ENCODE measurements at places on chromosomes 5 and 9.

GRCh38 chr9:134459164-134459563 is 132.9 kb downstream of the RXRA start:
- no peak for DNase-seq

- DNase-seq: no peak
These were observed 66.2 kb downstream of the SIL1 start for GRCh38 chr5:139131921-139132432.

- no peak for DNase-seq
These were observed 10.2 kb upstream of the ERMP1 start for GRCh38 chr9:5842929-5843793.

DNA sequence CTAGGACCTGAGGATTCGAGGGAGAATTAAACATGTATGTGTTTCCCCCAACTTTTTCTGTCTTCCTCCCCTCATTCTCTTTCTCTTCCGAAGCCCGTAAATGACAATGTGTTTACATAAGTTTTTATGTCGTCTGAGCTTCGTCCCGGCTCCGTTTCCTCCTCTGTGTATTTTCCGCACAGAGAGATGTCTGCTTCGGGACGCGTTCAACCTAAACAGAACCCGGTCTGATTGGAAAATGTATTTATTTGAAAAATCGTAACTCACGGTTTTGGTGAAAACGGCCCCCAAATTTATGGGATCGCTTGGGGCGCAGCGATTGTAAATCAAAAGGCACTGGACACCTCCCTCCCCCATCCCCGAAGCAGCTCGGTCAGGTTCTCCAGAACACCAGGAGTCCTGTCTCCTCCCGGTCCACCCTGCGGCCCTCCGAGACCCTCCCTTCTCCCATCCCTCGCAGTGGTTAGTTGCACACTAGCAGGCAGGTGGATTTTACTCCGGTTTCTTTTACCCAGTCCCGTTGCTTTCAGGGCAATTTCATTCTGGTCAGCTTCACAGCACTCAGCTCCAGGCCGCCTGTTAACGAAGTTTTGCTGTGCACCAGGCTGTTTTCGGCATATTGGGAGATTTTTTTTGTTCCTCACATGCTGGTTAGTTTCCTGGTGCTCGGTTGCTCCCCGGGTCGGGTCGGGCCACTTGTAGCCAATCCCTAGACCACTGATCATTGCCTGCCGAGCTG is 5.8 kb upstream of the HAND1 start:
- DNase-seq: no peak

DNA sequence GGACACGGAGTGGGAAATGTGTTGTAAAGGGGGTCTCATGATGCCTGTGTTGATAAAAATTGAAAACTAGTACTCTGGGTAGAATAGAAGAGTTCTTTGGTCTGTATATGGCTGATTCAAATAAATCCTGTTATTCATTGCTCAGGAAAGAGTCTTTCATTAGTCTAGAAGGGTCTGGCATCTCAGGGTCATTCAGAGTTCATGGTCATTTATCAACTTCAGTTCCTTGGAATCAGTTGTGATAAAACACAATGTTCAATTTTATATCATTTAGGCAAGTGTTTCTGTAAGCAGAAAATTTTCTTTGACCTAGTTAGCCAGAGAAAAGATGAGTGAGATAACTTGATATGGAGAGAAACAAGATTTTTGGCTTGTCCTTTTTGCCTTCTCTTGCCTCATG is 36.3 kb downstream of the SPATA31D1 start:
- no peak for DNase-seq

DNA sequence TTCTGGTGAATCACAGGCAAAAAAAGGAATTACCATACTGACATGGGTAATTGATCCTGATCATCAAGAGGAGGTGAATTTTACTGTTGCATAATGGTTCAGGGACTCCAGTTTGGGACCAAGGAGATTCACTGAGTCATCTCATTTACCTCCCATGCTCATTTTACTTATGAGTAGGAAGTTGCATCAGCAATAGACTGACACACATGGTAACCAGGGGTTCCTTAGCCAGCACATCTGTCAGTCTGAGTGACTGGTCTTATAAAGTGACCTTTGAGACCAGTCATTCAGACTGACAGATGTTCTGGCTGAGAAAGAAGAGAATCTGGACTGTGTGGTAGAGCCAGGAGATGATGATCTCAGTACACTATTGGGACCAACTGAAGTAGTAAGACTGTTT is 384.6 kb upstream of the CD180 start:
- peak; percentile 52 for DNase-seq

DNA sequence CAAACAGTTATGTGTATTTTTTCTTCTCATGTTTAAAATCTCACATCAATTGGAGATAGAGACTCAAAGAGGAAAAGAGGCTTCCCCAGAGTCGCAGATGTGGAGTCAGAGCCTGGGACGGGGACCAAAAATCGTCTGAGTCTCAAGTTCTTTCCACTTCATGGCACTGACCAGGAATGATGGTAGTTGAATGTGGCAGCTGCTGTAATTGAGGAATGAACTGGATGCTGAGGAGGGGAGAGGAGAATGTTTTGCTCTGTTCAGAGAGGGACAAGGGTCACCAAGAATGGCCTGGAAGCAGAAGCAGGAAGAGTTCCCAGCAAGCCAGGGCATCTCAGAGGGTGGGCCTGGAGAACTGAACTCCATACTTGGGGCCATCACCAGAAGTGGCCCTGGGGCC is 103.9 kb downstream of the NSG2 start:
- DNase-seq: no peak

DNA sequence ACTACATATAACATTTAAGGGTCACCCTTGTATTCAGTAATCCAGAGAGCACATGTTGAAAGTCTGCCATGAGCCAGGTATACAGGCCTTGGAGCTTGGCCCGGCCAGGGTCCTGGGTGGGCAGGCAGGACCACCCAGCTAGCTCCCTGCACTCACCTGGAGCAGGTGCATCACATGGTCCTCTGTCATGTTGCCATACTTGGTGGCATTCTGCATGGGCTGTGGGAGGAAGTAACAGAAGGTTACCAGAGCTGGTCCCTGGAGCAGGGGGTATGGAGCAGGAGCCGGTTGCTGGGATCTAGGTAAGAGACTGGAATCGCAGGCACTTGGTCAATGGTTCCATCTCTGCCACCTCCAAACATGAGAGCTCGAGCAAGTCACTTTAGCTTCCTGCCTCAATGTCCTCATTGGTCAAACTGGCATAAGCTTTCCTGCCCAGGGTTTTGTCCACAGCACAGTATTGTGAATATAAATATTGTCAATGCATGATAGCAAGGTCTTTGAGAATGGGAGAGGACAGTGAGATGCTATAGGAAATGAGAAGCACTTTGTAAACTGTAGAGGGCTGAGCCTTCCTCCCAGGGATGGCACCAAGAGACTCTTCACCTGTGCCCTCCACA is 6.5 kb downstream of the CD74 start:
- no peak for DNase-seq

DNA sequence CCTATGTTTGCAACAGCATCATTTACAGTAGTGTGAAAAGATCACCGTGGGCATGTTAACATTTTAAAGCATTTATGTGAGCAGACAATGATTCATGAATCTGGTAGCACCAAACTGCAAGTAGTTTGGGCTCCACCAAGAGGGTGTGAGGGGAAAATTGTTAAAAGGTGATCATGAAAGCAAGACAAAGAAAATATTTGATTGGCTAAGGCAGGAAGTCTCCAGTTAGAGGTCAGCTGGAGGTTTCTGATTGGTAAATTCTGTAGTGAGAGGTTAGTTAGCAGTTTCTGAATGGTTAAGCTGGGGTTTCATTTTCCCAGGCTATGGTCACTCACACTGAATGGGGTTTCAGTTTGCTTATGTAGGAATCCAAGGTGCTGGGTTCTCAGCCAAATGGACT is 13.5 kb upstream of the DRD1 start:
- DNase-seq: peak; percentile 37

DNA sequence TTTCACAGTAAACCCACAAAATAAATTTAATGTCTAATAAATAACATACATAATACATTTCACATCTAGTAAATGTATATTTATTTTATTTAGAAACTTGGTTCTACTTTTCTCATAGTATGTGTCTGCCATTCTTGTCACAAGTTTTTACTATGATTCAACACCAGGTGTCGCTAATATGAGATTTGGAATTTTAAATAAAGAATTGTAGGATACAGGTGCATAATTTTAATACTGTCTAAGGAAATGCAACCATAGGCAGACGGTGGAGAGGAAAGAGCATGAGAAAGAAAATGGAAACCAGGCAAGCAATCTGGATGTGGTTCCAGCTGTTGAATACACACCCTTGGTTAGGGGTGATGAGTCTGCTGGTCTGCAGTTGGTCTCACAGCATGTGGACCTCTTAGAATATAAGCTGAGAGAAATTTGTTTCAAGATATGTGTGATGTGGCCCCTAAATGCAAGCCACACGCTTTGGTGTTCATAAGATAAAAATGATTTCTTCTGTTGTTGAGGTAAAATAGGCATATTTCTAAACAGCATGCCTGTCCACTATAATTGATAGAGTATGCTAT is 114.7 kb upstream of the TXNDC8 start:
- DNase-seq: peak; percentile 22

- no peak for DNase-seq
These were observed 29.7 kb downstream of the PITX1 start for GRCh38 chr5:135004376-135004775.

DNA sequence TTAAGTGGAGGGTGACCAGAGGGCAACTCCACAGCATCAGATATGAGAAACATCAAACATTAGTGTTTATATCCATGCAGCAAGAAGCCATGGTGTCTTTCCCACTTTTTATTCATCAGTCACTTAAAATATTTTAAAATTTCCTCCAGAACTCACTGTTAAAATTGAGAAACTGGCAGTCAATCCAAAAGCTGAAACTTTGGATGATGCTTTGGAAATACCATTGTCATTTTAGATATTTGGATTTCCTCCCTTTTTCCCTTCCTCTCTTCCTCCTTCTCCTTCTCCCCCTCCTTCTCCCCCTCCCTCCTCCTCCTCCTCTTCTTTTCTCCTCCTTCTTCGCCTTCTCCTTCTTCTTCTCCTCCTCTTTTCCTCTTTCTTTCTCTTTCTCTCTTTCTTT is 33.1 kb upstream of the NTRK2 start:
- no peak for DNase-seq

DNA sequence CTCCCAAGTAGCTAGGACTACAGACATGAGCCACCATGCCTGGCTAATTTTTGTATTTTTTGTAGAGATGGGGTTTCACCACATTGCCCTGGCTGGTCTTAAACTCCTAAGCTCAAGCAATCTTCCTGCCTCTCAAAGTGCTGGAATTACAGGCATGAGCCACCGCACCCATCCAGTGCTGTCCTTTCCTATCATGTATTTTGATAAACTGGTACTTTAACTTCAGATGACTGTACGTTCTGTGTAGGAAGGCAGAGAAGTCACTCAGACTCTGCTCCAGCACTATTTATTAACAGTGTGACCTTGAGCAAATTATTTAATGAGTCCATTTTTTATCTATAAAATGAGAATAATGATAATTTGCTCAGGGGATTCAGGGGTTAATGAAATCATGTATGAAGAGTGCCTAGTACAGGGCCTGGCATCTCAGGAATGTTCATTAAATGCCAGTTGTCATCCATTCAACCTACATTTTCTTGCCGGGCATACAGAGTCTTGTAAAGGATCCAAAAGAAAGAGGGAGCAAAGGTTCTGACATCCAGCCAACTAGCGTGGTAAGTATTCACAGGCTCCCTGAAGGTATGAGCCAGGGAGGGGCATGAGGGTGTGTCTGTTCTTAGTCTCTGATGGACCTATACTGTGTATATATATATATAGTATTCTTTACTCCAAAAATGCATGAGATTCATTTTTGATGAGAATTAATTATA is 201.9 kb downstream of the PBX3 start:
- no peak for DNase-seq

GRCh38 chr5:56669534-56670483 is 145.5 kb upstream of the MAP3K1 start:
- DNase-seq: no peak

DNA sequence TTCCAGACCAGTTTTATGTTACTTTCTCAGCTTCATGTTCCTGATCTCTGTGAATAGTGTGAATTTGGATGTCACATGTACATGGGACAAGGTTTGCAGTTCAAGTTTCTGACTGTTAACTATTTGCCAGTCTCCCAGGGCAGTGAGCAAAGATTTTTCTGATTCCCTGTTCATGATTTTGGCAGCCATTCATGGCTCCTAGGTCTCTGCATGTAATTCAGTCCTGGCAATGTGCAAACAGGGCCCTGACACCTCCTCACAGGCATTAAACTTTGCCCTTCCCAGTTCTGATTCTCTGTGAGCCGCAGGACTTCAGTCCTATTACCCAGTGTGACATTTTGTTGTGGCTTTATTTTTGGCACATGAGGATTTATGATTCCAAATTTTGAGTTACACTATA is 349.7 kb downstream of the ARRDC3 start:
- no peak for DNase-seq

DNA sequence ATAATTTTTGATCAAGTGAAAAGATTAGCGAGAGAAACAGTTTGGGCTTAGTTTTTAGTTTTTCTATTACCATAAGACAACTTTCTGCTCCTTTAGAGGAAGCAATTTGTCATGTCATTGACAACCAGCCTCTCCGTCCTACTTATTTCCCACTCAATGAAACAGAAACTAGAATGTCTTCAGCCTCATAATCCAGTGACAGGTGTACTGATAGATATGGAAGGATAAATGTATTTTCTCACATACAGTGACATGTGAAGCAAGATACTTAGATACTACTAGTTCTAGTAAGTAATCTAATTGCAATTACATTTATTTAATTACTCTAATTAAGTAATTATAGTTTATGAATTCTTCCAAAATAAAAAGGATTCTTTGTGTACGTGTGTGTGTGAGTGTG is 429.7 kb downstream of the CDH10 start:
- DNase-seq: no peak

- DNase-seq: no peak
These were observed 43.7 kb upstream of the ABL1 start for GRCh38 chr9:130791303-130791894.

DNA sequence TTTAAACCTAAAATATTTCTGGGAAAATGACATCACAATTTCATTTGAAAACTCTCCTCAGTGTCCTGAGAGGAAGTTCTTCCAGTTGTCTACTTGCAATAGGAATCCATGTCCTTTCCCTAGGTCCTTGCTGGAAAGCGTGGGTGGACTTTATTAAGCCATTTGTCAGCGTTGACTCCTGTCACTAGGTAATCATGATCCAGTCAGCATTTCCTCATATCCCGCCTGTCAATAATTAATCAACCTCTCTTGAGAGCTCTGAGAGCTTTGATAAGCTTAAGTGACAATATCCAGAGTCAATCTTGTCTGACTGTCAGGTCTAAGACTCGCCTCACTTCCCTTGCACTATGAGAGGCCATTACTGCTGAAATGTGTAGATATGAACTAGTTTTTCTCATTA is 107.2 kb upstream of the SLIT3 start:
- no peak for DNase-seq

- no peak for DNase-seq
These were observed 75.0 kb upstream of the MSX2 start for GRCh38 chr5:174649391-174649790.

DNA sequence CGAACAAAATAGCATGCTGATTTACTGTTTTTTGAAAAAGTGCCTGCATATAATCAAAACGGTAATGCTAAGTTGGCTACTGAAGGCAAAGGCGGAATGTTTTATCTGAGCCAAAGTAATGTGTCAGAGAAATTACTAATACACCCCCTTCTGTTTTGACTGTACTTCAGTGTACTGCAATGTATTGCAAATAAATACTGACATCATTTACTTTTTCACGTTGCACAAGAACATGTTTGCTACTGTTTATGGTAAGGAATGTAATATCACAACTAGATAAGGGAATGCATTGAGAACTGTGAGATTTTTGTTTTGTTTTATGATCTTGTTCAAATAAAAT is 813 bp upstream of the AGTPBP1 start:
- peak; percentile 51 for DNase-seq

GRCh38 chr5:161007879-161008278 is 155.9 kb upstream of the ATP10B start:
- DNase-seq: no peak
